ENCODE measurements at places on chromosomes 5 and 9.

GRCh38 chr9:84642553-84643141, 26.9 kb upstream of the NTRK2 start:
- DNase-seq, result no peak

DNA sequence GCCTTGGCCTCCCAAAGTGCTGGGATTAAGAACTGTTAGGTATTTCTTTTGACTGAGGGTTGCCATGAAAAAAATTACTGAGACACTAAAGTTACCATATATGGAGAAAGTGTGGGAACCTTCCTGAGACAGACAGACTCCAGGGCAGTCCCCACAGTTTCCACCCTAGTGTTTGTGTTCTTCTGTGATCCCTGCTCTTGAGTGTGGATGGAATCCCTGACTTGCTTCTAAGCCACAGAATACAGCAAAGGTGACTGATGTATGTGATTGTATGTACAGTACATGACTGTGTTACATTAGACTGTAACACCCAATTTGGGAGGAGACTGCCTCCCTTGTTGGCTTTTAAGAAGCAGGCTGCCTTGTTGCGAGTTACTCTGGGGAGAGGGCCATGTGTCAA, 24.7 kb upstream of the ADAM19 start:
- DNase-seq, result no peak

DNA sequence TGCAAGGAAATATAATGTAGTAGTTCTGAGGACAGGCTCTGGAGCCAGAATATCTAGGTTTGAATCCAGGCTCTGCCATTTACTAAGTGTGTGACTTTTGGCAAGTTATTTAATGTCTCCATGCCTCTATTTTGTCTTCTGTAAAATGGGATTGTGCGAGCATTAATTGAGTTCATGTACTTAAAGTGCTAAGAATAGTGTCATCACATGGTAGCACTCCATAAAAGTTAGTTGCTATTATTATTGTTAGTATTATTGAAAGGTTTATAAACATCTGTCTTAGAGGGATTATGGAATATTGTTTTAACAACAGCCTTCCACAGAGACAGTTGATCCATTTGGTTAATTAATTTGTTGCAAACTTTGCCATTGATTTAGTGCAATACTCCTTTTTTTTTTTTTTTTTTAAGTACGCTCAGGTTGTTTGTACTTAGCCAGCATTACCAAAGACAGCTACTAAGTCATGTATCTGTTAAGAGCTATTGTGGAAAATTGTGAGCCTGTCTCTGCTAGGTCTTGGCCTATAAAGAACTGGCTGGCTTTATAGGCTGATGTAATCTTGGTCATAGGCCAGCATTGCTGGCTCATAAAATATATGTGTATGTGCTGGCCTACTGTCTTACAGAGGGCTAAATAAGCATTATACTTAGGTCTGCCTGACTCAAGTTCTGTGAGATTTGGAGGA, 174.7 kb downstream of the WDR70 start:
- no peak for DNase-seq

DNA sequence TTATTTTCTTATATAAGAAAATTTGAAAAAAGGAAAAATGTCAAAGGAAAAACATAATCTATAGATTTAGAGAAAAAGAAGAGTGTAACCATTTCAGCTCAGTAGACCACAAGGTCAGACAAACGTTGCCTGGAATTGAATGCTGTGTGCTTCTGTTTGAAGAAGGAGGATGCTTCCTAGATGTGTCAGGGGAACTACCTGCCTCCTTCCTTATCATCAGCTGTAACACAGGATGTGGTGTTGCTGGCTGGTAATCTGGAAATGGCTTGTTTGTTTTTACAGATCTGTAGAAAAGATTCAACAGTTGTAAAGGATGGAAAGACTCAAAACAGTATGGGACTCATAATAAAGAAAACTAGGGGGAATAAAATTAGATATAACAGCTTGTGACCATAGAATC, 160.7 kb upstream of the MEF2C start:
- DNase-seq, result no peak

- no peak for DNase-seq
Observed at GRCh38 chr5:146647656-146648199, 131.7 kb upstream of the GPR151 start.
